Trophoblast cell (in vitro differentiated cells and primary cell): ENCODE measurements at places on chromosomes 4 and X.

GRCh38 chr4:54230484-54231418 is 1.7 kb downstream of the PDGFRA start:
- DNase-seq = peak; percentile 31

GRCh38 chr4:181261279-181261678 is 981.9 kb upstream of the TENM3 start:
- DNase-seq = no peak

DNA sequence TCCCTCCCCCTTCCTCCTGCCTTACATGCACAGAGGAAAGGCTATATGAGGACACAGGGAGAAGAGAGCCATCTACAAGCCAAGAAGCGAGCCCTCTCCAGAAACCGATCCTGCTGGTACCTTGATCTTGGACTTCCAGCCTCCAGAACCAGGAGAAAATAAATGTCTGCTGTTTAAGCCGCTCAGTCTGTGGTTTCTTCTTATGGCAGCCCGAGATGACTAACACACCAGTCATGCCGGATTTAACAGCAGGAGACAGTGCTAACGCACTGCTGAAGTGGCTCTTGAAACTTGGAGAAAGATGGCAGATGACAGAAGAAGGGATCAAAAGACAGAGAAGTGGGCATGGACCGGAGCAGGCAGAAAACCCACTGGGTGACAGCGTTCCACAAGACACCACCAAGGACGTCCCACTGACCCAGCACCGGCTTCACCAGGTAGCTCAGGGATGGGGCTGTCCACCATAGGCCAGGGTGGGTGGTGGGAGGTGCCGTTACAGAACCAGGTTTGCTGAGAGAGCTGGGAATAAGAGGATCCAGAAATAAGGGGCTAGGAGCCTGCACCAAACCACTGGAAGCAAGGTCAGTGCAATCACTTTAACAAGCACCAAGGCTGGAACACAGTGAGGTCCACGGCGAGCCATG is 6.2 kb upstream of the MAN2B2 start:
- no peak for DNase-seq

- DNase-seq = no peak
Observed at GRCh38 chr4:39658756-39659155, 20.1 kb upstream of the SMIM14 start.

DNA sequence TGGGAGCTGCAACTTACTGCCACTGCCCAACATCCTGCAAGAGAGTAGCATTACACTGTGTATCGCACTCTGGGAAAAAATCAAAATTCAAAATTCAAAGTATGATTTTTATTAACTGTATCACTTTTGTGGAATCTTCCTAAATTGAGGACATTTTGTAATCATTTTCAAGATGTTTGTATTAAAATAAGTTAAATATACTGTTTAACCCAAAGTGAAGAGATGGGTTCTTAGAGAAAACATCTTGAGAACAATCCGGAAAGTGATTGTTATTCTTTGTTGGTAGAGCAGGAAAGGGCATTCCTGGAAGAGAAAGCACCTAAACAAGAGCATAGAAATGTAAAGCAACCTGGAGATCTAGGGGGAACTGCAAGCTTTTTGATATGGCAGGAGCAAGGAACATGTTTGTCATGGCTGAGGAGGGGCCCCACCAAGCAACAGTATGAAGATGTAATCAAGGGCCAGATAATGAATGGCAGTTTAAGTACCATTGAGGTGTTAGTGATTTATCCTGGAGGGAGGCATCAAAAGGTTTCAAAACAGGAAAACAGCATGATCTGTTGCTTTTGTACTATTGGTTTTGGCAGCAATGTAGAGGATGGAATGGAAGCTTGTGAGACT is 14.1 kb upstream of the SEC24D start:
- no peak for DNase-seq

DNA sequence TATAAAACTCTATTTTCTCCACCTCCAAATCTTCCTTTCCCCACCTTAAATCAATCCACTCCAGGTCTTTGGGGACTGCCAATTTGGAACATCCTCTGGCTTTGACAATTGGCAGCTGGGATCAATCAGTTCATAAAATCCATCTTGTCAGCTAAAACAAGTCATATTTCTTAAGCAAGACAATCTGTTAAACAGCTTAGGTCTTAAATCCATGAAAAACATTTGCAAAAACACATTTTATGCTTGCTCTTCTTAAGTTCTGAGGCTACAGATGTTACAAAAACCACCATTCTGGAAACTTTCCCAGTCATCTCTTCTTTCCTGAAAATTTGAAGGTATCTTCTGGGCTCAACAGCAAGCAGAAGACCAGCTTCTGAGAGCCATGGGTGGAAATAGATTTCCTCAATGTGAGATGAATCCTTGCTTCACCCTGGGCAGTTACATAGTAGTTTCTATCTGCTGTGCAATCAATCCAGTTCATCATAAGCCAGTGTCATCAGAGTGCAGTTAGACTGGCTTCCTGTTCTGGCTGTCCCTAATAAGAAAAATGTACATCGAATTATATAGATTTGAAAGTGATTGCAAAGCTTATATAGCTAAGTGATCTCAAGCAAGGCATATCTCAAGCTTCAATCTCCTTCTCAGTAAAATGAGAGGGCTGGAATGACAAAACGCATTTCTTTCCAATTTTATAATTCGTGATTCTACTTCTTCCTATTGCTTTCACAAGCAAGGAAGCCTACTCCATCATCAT is 402.7 kb upstream of the INTU start:
- DNase-seq = no peak

GRCh38 chrX:110541266-110541665 is 182.6 kb downstream of the RTL9 start:
- DNase-seq = no peak

DNA sequence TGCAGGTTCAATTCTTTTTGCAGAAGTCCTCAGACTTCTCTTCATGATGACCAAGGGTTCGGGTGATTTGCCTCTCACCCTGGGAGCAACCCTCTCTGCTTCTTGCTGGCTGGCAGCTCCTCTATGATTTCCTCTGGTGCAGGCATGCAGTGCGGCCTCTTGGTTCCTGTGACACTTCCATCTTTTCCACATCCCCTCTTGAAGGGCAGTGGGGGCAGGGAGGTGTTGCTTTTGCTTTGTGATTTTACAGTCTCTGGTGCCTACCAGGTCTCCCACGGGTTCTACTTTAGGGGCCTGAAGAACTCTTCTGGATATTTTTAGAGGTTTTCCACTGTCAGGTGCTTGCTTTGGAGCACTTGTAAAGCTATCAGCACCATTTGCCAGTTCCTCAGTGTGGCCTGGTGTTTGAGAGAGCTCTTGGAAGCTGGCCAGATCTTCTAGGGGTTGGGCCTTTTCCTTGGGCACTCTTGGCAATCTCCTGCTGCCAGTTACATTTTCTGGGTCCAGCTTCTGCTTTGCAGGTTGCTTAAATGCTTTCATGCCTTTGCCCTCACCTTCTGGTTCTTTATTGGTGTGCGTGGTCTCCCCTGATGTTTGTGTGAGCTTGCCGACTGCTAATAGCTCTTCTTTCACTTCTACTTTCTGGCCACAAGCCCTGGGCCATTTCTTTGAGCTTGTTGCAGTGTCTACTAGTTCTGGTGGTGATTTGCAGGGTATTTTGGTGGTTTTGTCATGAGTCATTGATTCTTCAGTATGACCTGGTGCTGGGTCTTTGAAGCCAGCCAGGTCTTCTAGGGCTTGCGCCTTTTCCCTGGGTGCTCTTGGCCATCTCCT is 11.5 kb upstream of the CHST7 start:
- peak; percentile 6 for DNase-seq

GRCh38 chr4:166045457-166045856 is 172.4 kb downstream of the TLL1 start:
- no peak for DNase-seq

DNA sequence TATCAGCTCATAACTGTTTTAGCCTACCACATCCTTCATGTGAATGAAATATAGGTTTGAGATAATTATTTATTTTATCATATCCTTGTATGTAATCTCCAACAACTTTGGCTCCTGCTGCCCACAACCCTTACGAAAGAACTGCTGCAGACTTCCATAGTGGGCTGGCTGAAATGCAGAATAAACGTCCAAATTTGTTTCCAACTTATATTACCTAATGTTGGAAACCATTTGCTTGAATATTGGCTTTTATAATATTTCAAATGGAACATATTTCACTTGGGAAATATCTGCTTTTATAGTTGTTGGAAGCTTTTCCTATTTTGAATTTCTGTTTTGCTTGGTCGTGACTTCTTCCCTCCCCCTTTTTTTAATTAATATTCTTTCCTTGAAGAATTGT is 45.0 kb upstream of the ITM2A start:
- no peak for DNase-seq

GRCh38 chrX:23764188-23764984 is 18.6 kb upstream of the SAT1 start:
- DNase-seq = no peak

GRCh38 chr4:7263166-7263565 is 70.8 kb downstream of the SORCS2 start:
- peak; percentile 2 for DNase-seq

GRCh38 chr4:100177126-100177525 is 13.1 kb downstream of the DDIT4L start:
- no peak for DNase-seq

GRCh38 chrX:102624105-102624504 is 24.8 kb downstream of the ARMCX5 start:
- no peak for DNase-seq

GRCh38 chr4:82524570-82525152 is 37.1 kb downstream of the TMEM150C start:
- DNase-seq = peak; percentile 78

DNA sequence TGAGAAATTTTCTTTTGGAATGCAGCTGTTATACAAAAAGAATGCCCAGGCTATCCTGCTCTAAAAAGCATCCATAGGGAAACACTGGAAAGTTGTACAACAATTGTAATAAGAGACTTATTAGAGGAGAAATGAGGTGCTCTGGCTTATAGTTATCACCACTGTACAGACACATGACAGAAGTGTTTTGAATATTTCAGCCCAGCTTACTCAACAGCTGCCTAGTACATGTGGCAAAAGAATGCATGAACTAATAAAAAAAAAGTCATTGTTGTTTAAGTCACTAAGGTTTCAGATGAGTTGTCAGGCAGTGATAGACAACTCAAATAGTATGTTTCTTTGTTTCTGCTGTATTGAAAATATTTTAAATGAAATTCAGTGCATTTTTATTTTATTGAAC is 307.7 kb downstream of the GPM6A start:
- DNase-seq = peak; percentile 68

DNA sequence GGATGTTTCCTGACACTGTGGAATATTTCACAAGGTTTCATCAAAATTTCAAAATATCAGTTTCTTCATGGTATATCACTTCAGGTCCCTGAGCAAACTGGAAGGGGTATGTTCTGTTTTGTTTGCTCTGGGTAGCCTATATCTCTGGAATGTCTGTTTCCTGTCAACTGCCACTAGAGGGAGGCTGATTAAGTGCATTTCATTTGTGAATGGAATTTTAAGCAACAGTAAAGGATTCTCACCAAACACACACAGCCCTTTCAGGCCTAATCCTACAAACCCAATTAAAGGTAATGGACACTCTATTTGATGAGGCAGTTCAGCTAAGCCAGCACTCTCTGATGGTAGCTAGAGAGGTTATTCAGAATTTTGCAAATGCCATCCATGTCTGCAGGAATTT is 307.1 kb downstream of the TEX13A start:
- peak; percentile 0 for DNase-seq

GRCh38 chr4:165294907-165295306 is 32.6 kb upstream of the MSMO1 start:
- no peak for DNase-seq

- no peak for DNase-seq
Observed at GRCh38 chr4:154029171-154029570, 240.3 kb upstream of the SFRP2 start.

DNA sequence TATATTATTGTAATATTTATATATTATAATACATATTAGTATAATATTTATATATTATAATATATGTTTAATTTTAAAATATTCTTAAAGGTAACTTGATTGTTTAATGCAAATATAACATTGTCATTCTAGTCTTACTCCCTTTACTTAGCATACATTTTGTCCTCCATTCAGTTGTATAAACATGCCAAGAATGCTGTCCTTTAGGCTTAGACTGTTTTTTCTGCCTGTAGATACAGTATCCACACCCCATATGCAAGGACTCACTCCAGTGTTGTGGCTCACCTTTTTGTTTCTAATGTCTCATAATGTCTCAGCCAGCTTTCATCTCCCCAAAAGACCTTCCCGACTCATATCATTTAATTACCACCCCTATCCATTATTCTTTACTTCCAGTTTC is 2110.0 kb downstream of the PCDH7 start:
- DNase-seq = no peak

- no peak for DNase-seq
Observed at GRCh38 chrX:149497626-149498025, 7.5 kb downstream of the IDS start.

DNA sequence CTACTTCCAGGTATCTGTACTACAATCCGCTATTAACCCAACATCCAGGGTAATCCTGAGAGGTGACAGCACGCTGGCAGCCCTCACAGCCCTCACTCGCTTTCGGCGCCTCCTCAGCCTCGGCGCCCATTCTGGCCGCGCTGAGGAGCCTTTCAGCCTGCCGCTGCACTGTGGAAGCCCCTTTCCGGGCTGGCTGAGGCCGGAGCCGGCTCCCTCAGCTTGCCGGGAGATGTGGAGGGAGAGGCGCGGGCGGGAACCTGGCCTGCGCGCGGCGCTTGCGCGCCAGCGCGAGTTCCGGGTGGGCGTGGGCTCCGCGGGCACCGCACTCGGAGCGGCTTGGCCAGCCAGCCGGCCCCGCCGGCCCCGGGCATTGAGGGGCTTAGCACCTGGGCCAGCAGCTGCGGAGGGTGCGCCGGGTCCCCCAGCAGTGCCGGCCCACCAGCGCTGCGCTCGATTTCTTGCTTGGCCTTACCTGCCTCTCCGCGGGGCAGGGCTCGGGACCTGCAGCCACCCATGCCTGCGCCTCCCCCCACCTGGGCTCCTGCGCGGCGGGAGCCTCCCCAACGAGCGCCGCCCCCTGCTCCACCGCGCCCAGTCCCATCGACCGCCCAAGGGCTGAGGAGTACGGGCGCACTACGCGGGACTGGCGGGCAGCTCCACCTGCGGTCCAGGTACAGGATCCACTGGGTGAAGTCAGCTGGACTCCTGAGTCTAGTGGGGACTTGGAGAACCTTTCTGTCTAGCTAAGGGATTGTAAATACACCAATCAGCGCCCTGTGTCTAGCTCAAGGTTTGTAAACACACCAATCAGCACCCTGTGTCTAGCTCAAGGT is 87.3 kb downstream of the PRSS12 start:
- DNase-seq = peak; percentile 30

DNA sequence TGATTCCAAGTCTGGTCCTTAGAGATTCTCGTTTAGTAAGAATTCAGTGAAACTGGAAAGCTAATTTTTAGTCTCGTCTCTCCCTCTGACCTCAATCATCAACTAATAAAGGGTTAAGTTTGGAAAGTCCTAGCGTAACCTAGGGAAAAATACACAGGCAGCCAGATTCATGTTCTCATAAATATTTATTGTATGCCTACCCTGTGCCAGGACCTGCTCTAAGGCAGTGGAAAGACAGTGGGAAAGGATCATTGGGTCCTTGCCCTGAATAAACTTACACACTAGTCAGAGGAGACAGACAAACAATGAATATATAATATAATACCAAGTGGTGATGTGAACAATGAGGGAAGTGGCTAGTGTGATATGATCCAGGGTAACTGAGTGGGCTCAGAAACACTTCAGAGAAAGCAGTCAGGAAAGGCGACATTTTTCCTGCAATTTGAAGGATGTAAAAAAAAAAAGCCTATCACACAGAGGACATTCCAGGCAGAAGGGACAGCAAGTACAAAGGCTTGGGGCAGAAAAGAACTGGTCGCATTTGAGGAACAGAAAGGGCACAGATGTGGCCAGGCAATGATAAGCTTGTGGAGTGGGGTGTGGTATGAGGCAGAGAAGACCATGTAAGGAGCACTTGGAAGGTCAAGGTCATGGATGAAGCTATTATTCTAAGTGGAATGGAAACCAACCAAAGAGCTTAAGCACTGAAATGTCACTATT is 128.8 kb downstream of the AMELX start:
- DNase-seq = no peak
